Osteoblast (primary cell): ENCODE measurements at places on chromosomes 5 and 9. TPM values are rescaled to one million over a fixed set of nuclear protein-coding genes. Genes with fewer than 3 reads are reported as not detected.
A peak's percentile ranks its signal among the peaks of the same experiment; 100 is the strongest.

DNA sequence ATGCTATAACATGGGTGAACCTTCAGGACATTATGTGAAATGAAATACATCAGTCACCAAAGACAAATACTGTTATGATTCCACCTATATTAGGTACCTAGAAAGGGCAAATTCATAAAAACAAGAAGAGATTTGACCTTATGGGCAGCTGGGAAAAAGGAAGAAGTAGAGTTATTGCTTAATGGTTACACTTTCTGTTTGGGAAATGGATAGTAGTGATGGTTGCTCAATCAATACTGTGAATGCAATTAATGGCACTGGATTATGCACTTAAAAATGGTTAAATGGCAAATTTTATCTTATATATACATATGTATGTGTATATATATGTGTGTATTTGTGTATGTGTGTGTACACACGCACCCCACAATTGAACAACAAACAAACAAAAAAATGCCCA, 15.2 kb downstream of the FKBP15 start:
- H3K4me1 ChIP-seq: no peaks in the 10 kb centered on the region
- peaks cover 41% of the 10 kb centered on the region for H3K36me3 ChIP-seq
- H3K4me3 ChIP-seq: no peak overlapping the region
- DNase-seq: no peak
- H3K27me3 ChIP-seq: no peaks in the 10 kb centered on the region

HTR1A gene
- total RNA-seq: not detected in 2 replicates

PRUNE2 gene
- 59.2 and 80.0 TPM in 2 replicates for total RNA-seq

IL13 gene
- under 0.01 TPM in 1 of 2 replicates, not detected in the other for total RNA-seq

FOXE1 gene
- total RNA-seq: not detected in 2 replicates

MOCS2 gene
- total RNA-seq: 42.3 and 55.1 TPM in 2 replicates

- H3K4me3 ChIP-seq: no peak overlapping the region
- H3K27ac ChIP-seq: peak overlapping the region; percentile 87
- H3K4me1 ChIP-seq: peaks cover 59% of the 10 kb centered on the region
- no peak for DNase-seq
Observed at GRCh38 chr5:136039202-136039601, 10.4 kb downstream of the TGFBI start.

TRUB2 gene
- 16.2 and 16.3 TPM in 2 replicates for total RNA-seq

DNA sequence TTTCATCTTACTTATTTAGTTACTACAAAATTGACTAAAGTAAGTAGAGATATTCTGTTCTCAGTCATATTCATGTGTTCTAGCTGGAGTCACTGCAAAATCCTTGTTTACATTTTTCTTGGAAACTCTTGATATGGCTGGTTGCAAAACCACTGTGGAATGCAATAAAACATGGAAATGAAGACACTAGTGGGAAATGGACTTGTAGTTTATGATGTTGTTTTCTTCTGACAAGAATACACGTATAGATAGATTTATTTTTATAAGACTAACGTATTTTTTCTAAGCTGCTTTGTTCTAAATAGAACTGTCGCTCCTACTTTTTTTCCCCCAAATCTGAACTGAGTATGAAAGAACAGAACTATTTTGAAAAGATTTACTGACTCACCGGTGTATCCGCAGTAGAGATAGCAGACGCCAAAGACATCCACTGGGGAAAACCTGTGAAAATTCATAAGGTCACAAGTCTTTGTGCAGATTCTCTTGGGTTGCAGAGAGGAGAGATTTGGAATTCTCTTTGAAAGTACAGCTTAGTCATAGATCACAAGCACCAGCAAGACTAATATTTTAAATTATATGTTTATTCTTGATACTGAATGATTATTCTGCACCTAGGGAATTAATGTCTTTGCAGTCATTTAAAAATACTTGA, 119.6 kb upstream of the TAF11L2 start:
- H3K27ac ChIP-seq: peak overlapping the region; percentile 47
- peaks cover 28% of the 10 kb centered on the region for H3K4me1 ChIP-seq
- H3K27me3 ChIP-seq: no peaks in the 10 kb centered on the region
- no peaks in the 10 kb centered on the region for H3K36me3 ChIP-seq
- H3K4me3 ChIP-seq: no peak overlapping the region
- no peak for DNase-seq

TOMM5 gene
- 69.5 and 72.4 TPM in 2 replicates for total RNA-seq

GRCh38 chr5:8831854-8832253, 714.0 kb downstream of the SEMA5A start:
- H3K27ac ChIP-seq: no peak overlapping the region
- DNase-seq: no peak
- no peaks in the 10 kb centered on the region for H3K27me3 ChIP-seq
- peaks cover 41% of the 10 kb centered on the region for H3K4me1 ChIP-seq
- H3K36me3 ChIP-seq: no peaks in the 10 kb centered on the region

DNA sequence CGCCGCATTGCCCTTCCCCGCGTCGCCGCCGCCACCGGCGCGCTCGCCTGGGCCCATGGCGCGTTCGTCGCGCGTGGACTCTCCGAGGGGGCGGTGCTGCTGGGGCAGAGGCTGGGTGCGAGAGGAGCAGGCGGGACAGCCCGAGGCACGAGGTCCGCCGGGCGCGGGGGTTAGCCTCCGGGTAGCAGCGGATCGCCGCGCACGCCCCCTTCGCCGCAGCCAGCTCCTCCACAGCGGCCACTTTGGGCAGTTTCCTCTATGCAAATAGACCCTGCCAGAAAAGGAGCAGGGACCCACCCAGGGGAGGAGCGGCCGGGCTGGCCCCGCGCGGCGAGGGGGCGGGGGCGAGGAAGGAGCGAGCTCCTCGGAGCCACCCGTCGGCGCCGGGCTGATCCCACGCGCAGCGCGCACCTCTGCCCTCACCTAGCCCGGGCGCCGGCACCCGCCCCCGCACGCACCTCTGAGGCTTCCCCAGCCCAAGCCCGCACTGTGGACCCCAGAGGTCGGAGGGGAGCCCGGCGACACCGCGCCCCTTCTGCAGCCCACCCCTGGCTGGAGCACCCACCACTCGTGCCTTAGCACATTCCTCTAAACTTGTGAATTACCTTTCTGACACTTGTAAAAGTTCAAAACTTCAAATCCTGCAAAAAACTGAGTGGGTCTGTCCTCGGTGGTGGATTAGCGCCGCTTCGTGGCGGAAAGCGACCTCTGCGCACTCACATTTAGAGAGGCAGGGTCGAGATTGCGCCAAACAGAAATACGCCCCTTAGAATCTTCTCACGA, at the start of gene COL23A1:
TSS of gene COL23A1 (minus strand) at position 253 of the 783 bp plus-strand sequence.
- peaks cover 34% of the 10 kb centered on the region for H3K27me3 ChIP-seq
- peak; percentile 92 for DNase-seq
- peak within 1 kb of the TSS; percentile 59 for H3K4me3 ChIP-seq
- H3K4me1 ChIP-seq: peaks cover 5% of the 10 kb centered on the region
- H3K36me3 ChIP-seq: no peaks in the 10 kb centered on the region

FOXD1 gene
- total RNA-seq: 12.7 and 17.0 TPM in 2 replicates

DNA sequence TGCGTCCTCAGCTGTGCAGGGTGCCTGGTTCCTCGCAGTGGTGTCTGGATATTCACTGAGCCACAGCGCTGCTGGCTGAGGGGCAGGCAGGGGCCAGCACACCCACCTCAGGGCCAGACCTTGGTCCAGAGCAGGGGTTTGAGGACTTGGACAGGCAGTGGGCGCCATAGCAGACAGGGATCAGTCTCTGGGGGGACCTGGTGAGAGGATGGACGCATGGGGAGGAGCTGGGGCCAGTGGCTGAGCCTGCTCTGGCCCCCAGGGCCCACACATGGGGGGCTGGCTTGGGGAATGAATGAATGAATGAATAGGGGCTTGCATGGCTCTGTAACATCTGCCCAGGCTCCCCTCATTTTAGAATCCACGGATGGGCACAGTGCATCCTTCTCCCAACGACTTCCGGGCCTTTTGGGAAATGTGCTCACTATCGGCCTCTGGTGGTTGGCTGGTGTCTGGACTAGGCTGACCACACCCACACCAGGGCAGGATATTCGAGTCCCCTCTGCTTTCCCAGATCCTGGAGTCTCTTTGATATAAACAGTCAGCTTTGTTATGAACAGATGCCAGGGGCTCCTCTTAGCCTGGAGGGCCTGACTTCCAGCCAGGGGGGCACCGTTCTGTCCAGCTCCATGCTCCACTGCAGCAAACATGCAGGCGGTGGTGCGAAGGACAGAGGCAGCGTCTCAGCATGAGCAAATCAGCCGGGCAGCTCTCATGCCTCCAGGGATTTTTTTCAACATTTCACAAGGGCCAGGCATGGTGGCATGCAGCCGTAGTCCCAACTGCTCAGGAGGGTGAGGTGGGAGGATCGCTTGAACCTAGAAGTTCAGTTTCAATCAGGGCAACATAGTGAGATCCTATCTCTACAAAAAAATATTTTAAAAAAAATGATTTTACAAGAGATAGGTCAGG, 62.6 kb downstream of the NEK6 start:
- peaks cover 92% of the 10 kb centered on the region for H3K36me3 ChIP-seq
- H3K27ac ChIP-seq: peak overlapping the region; percentile 23
- no peaks in the 10 kb centered on the region for H3K27me3 ChIP-seq
- no peak overlapping the region for H3K4me3 ChIP-seq

GRCh38 chr9:38651400-38652042, 31.1 kb upstream of the ANKRD18A start:
- no peak overlapping the region for H3K27ac ChIP-seq
- no peaks in the 10 kb centered on the region for H3K4me1 ChIP-seq
- H3K4me3 ChIP-seq: no peak overlapping the region

USP20 gene
- total RNA-seq: 9.1 and 10.5 TPM in 2 replicates

DNA sequence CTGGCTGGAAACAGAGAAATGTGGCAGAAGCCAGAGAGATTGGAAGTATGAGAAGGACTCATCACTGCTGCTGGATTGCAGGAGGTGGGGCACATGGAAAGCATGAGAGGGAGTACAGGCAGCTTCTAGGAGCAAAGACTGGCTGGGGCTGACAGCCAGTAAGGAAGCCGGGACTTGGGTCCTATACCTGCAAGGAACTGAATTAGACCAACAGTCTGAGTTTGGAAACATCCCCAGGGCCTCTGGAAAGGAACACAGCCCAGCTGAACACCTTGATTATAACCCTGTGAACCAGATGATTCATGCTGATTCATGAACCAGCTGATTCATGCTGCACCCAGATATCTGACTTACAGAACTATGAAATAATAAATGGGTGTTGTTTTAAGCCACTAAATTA, 93.4 kb downstream of the OSTF1 start:
- no peak overlapping the region for H3K4me3 ChIP-seq
- peaks cover 10% of the 10 kb centered on the region for H3K4me1 ChIP-seq
- no peak for DNase-seq
- H3K27ac ChIP-seq: peak overlapping the region; percentile 7
- H3K27me3 ChIP-seq: no peaks in the 10 kb centered on the region

DNA sequence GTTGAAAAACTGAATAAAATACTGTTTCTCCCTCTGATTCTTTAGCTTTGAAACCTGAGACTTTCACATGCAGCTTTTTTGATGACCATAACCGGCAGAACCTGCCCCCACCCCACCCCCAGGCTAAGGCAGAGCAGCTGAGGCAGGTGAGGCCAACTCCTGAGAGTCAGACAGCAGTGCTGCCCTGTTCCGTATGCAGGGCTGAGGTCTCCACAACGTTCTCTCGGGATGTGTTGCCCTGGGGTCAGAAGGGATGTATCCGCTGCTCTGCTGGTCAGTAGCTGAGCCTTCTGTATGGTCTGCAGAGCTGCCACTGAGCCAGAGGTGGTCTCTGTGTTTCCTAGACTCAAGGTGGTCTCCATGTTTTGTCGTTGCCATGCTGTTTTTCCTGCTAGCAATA, 190.5 kb downstream of the AOPEP start:
- no peak overlapping the region for H3K4me3 ChIP-seq
- peaks cover 59% of the 10 kb centered on the region for H3K4me1 ChIP-seq
- no peaks in the 10 kb centered on the region for H3K27me3 ChIP-seq

DNA sequence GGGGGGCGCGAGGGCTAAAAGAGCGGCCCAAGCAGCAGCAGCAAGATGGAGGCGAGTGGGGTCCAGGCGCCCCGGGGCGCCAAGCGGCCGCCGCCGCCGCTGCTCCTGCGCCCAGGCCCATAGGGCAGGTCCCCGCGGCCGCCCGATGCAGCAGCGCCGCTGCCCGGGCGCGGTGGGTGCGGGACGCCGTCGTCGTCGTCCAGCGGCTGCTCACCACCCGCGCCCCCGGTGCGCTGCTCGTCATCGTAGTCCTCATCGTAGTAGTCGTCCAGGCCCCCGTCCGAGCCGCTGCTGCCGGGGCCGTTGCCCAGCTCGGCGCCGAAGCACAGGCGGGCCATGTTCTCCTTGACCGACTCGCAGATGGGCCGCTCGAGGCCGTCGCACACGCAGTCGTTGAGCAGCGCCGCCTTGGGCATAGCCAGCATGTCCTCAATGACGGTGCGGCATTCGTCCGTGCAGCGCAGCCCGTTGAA, 1.5 kb downstream of the GAS1 start:
- no peaks in the 10 kb centered on the region for H3K36me3 ChIP-seq
- H3K4me1 ChIP-seq: peaks cover 9% of the 10 kb centered on the region
- peak overlapping the region; percentile 85 for H3K4me3 ChIP-seq
- peak; percentile 85 for DNase-seq
- H3K27me3 ChIP-seq: peaks cover 20% of the 10 kb centered on the region

DNA sequence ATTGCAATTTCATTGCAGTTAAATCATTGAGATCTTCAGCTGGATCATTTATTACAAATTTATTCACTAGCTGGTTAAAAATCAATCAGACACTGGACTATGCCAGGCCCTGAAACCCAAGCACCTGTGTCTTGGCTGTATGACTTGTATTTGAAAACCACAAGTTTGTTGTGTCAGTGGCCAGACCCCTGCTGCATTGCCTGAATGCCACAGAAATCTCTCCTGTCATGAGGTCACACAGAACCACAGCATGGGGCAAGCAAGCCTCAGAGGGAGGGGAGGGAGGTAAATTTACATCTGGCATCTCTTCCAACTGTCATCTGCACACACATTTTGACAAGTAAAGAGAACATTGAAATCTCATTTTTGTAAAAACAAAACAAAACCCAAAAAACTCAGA, 90.0 kb downstream of the ARRDC3 start:
- H3K27ac ChIP-seq: no peak overlapping the region
- H3K4me3 ChIP-seq: no peak overlapping the region
- H3K27me3 ChIP-seq: no peaks in the 10 kb centered on the region
- no peak for DNase-seq
- H3K4me1 ChIP-seq: peaks cover 16% of the 10 kb centered on the region

- no peak for DNase-seq
- H3K27ac ChIP-seq: no peak overlapping the region
- no peaks in the 10 kb centered on the region for H3K36me3 ChIP-seq
- H3K27me3 ChIP-seq: no peaks in the 10 kb centered on the region
- no peak overlapping the region for H3K4me3 ChIP-seq
Observed at GRCh38 chr9:27943501-27943900, 370.2 kb upstream of the C9orf72 start.

GRCh38 chr5:98292496-98292895, 481.0 kb upstream of the RGMB start:
- no peaks in the 10 kb centered on the region for H3K36me3 ChIP-seq
- H3K27me3 ChIP-seq: no peaks in the 10 kb centered on the region
- DNase-seq: peak; percentile 34

DNA sequence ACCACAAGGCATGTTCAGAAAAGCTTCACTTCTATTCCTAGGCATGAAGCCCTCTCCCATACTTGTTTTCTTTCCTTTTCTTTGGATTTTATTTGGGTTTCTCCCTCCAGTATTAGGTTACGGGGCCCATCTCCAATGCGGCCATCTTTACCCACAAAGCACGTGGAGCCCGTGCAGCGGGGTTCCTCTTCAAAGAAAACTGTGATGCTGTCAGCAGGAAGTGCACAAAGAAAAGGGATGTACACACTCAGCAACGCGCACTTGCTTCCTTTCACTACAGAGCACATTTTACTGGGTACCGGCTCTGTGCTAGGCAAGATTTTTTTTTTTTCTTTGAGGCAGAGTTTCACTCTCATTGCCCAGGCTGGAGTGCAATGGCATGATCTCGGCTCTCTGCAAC, 106.6 kb downstream of the COL23A1 start:
- H3K27me3 ChIP-seq: no peaks in the 10 kb centered on the region
- no peaks in the 10 kb centered on the region for H3K36me3 ChIP-seq
- DNase-seq: no peak
- H3K4me1 ChIP-seq: no peaks in the 10 kb centered on the region
